T-helper 2 cell (primary cell): ENCODE measurements at places on chromosomes 6 and 20.

- DNase-seq: no peak
Observed at GRCh38 chr6:162638931-162639574, 88.5 kb downstream of the PRKN start.

- no peak for DNase-seq
Observed at GRCh38 chr6:17972978-17973622, 14.3 kb downstream of the KIF13A start.

DNA sequence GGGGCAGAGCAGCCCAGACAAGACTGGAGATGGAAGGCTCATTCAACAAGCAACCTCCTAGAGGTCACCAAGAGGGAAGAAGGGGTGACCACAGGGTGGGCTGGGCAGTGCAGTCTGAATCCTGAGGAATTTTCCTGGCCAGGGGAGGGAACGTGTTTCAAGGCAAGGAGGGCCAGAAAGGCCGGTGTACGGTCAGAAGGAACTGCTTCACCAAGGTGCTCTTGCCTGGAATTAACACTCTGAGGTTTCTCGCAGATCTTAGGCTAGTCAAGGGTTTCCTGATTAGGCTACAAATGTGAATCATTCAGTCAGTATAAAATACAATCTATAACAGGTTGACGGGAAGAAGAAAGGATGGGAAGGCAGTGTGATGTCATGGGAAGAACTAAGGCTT, 199.3 kb downstream of the LRFN2 start:
- no peak for DNase-seq

GRCh38 chr6:169558774-169559441, 142.9 kb downstream of the WDR27 start:
- DNase-seq: no peak

GRCh38 chr6:23349521-23350147, 776.4 kb upstream of the NRSN1 start:
- no peak for DNase-seq

- no peak for DNase-seq
Observed at GRCh38 chr6:166456395-166457156, 73.8 kb upstream of the MPC1 start.

DNA sequence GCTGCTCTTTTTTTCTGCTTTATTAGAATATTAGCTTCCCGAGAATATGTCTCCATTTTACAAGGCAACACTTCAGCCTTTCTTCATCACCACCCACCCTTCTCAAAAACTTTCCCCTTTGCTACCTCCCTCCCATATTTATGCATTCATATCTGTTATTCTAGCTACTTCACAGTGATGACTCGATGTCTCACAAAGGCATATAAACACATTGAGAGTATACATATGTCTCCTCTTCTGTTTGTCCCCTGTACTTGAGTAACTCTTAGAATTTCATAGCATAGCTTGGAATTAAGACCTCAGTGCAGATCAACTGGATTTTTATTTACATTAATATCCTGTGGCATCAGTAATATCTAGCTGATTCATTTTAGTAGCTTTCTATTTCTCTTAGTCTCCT, 6.5 kb downstream of the RNF144B start:
- no peak for DNase-seq

GRCh38 chr20:38303908-38304379, at the start of gene BPI:
TSS of gene BPI (plus strand) at chr20:38304156. CDS start at chr20:38304224, 68 bp downstream.
- DNase-seq: no peak

DNA sequence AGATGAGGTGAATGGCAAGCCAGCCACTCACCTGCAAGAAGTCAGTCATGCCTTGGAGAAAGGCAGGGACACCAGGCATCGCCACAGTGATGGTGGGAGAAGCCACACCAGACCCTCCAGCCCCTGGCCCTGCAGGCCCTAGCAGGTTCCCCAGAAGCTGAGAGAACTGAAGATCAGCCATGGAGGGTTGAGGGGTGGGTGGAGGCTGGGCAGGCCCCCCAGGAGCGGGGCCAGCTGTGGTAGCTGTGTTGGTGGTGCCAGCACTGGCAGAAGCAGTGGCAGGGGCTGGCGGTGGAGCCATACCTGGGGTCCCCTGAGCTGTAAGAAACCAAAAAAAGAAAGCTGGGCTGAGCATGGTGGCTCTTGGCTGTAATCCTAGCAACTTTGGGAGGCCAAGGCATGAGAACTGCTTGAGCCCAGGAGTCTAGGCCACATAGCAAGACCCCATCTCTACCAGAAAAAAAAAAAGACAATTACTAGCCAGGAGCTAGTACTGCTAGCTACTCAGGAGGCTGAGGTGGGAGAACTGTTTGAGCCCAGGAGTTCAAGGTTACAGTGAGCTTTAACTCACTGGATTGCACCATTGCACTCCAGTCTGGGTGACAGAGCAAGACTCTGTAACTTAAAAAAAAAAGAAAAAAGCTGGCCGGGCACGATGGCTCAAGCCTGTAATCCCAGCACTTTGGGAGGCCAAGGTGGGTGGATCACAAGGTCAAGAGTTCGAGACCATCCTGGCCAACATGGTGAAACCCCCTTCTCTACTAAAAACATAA, 9.5 kb downstream of the BAG6 start:
- DNase-seq: no peak

DNA sequence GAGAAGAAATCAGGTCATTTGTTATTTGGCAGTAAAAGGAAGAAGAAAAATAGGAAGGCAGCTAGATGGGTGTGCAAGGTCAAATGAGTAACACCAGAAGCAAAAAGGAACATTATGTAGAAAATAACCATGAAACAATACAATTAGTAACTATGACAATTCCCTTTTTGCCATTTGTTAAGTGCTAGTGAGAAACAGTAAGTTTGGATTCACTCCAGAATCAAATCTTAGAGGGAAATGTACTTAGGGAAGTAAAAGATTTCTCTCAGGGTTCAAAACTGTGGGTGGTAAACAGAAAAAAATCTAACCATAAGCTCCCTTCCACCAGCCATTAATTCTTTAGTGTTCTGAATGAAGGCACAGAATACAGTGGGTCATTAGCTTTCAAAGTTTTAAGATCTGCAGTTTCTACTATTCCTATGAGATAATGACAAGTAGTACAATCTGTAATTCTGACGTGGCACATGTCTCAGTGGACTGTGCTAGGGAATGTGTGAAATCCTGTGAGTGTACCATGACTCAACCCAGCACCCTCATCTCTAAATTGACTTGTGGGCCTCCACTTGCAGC, 17.1 kb downstream of the REPS1 start:
- DNase-seq: no peak

DNA sequence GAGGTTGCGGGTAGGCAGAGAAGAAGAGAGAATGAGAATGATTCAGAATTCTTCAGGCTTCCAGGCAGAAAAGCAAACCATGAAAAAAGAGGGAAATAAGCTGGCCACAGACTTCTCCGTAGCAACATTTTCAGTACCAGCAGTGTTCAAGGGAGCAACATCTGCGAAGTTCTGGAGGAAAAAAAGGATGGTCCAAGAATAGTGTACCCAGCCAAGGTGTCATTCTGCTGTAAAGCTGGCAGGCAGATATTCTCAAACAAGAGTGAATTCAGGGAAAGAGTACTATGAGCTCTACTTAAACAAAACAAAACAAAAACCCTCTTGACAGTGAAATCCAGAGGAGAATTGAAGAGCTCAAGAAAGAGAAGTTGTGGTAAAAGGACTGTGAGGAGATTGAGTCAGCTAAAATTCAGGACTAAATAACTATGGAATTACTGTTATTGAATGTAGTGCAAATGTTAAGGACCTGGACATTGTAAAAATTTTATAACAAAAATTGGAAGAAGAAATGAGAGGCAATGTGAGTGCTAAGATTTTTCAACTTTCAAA, 86.5 kb downstream of the ATRN start:
- DNase-seq: no peak

DNA sequence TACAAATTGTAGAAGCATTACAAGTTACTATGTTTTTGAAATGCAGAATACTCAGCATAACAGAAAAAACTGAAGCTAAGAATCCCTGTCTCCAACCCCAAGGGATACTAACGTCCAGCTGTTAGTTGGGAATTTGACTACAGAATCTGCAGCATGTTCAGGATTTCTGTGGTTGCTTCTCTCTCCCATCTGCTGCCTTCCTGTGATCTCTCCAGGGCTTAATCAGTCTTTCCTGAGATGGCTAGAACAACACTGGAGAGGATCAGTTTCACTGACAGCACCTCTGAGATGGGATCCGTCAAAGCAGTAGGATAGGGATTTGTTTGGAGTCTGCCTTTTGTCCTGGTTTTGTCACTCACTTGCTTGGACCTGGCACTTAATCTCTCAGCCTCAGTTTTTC, 73.3 kb upstream of the NUP153 start:
- no peak for DNase-seq

DNA sequence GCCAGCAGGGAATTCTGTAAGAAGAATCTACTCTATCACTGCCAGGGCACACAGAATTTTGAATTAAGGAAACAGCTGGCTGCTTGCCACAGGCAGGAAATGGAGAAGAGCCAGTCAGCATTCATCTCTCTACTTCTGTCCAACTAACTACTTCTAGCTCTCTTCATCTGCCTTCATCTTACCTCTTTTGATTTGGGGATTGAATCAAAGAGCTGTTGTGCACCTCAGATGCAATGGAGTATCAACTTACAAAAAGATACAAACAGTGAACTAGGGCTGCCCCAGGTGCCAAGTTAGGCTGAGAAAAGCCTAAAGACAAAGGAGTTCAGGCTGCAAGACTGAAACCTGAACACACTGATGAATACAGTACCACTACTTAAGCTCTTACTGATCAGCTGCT, 82.0 kb downstream of the PTPRK start:
- DNase-seq: no peak

DNA sequence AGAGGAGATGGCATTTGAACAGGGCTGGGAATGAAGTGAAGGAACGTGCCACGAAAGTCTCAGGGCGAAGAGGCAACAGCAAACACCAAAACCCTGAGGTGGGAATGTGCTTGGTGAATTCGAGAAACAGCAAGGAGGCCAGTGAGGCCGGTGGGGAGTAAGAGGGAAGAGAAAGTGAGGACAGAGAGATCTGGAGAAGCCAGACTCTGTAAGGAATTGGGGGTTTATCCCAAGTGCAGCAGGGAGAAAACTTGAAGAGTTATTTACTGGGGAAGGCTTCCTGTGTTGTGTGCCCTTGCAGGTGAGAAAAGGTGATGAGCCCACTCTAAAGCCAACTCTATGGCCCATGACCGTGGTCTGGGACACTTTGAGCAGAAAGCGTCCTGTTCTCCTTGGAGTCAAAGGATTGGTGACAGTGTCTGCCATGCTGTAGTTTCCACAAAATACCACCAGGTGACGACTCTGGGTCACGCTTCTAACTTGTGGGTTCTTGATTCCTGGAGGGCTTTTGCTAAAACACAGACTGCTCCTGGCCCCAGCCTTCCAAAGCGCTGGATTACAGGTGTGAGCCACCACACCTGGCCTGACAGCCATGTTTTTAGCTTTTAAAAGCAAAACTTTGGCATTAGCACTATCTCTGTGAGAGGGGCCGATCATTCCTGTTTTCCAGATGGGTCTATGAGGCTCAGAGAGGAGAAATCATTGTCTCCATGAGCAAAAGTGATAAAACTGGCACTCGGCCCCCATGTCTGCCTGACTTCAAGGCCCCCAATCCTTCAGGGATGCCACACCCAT, 18.0 kb upstream of the CSNK2A1 start:
- DNase-seq: no peak
